Activated naive CD8-positive, alpha-beta T cell treated with anti-CD3 and anti-CD28 coated beads, Interleukin-2, amount 50 U/mL, for 24 hours (primary cell): ENCODE measurements at places on chromosomes 7 and 10.

DNA sequence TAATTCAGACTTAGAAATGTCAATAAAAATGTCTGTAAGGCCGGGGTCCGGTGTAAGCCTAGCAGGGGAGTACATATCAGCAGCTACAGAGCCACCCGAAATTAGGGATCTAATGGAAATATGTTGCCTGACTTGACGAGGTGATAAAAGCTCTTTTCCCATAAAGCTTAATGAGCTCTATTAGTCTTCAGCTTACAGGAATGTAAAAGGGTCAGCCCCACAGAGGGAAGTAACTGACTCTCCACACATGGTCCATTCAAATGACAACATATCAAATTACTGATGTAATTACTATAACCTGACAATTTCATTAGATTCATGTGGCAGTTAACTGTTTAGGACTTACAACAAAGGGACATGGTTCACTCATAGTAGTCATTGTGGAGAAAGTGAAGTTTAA, 62.3 kb downstream of the ATE1 start:
- DNase-seq, result no peak

GRCh38 chr10:115761166-115761565, 511.8 kb downstream of the GFRA1 start:
- DNase-seq, result no peak

- no peak for DNase-seq
These were observed 20.6 kb downstream of the ACSL5 start for GRCh38 chr10:112394475-112394875.

DNA sequence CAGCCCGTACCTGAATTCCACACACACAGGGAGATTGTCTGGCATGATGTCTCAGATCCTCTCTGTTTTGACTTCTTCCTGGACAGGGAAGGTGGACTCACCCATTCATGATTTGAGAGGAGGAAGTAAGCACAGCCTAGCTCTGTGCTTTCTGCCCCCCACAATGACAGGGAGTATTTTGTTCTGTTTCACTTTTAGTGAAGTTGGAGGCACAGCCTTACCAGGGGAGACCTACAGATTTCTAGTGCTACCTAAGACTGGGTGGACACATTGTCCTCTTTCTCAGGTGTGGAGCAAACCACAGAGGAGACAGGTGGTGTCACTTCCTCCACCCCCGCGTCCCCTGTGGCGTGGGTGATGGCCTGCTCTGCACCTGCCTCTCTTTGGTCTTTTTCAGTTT, 408.6 kb upstream of the PFKP start:
- DNase-seq, result no peak

- DNase-seq, result no peak
These were observed 179.6 kb downstream of the GALNT17 start for GRCh38 chr7:71311576-71311975.

- DNase-seq, result no peak
These were observed 314.9 kb upstream of the AOAH start for GRCh38 chr7:37039131-37039749.

DNA sequence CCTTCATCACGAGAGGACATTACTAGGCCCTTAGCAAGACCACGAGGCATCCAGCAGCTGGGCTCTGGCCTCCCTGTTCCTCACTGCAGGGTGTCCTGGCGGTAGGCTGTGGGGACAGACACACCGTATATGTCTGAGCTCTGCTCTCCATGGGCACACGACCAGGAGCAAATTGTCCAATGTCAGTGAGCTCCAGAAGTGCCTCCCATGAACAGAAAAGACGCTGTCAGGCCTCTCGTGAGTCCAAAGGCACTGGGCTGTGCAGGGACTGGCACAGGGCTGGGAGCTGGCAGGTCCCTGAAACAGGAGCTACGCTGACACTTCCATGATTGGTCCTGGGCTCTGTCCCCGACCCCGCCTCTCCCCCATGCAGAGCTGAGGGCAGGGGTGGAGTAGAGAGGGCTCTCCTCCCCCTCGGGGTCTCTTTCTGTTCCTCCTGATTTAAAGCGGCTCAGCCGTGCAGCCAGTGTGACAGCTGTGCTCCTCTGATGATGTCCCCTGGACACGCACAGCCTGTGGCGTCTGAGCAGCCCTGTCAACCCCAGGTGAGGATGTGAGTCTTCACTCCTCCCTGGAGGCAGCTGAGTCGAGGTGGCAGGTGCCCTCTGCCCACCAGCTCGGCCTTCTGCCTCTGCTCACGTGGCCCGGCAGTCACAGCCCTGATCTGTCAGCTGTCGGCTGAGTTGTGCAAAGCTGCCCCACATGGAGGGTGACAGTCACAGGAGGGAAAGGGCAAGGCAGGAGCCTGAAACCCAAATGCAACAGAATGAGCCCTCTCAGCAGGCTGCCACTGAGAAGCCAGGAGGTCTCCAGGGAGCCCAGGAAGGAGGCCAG, 13.0 kb downstream of the ANTXRL start:
- no peak for DNase-seq

DNA sequence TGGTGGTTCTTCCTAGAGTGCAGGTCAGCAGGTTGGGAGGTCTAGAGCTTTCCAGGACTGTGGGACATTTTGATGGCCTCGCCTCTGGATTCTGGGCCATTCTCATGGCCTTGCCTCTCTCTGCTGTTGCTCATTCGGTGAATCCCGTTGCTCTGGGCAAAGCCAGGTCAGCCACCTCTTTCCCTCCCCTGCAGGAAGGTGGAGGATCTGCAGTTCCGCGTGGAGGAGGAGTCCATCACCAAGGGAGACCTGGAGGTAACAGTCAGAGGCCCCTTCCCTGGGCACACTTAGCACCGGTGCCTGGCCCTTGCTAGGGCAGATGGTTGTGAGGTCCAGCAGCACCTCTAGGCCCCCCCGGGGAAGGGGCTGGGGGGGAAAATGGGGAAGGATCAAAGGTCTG, 74.9 kb downstream of the CLIP2 start:
- DNase-seq, result no peak

DNA sequence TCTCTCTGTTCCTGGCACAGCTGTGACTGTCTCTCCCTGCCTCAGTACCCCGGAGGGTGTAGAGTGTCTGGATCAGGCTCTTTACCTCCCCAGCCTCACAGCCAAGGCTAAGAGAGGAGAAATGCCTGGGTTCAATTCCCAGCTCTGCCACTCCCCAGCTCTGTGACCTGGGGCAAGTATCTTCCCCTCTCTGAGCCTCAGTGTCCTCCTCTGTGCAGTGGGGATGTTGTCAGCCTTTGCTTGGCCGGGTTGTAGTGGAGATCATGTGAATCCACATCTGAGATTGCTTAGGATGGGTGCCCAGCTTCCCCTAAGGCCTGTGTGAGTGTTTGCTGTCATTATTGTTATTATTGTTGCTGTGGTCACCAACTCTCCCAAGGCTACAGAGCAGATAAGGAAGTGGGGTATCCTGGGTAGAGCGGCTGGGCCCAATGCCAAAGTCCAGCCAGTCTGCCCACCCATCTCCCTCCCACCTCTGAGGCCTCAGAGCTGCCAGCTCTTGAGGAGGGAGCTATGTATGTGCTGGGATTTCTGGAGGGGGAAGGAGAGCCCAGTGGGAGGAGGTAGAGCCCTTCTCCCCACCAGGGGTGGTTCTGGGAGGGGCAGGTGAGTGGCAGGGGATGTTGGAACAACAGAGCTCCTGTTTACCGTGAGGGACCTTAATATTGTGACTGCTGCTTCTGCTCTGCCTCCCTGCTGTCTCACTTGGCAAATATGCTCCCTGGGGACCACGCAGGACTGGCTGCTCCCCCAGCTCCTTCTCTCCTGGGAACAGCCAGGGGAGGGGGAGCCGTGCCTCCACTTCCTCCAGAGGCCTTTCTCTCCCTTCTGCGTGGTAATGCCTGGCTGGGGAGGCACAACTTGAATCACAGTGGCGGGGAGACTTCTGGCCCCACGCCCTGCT, 170.5 kb downstream of the RPS24 start:
- no peak for DNase-seq

GRCh38 chr10:113036619-113037018, 86.6 kb downstream of the TCF7L2 start:
- DNase-seq, result no peak

DNA sequence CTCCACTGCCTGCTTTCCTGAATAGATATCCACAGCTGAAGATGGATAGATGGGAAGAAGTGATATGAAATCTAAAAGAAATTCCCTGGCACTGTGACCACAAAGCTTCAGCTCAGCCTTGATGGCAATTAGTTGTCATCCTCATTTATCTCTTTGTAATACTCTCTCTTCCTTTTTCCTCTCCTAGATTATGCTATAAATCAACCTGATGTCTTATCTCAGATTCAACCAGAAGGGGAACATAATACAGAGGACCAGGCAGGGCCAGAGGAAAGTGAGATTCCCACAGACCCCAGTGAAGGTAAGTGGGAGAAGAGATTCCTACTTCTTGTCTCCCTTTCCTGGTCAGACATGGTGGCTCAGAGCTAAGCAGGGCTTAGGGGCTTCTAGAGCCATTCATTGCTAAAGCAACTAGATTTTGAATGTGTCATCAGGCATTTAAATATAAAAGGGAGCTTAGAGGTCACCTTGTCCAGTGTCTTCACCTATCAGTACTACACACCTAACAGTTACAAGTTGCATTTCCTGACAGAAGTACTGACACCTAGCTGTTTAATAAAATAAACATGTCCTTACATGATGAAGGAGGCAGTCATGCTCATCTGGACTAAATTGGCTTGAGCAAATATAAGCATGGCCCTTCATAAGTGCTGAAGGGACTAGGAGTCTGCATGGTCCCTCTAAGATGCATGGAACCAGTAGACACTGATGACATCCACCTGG, 19.5 kb downstream of the ZNF398 start:
- DNase-seq, result no peak

- DNase-seq, result no peak
These were observed 19.5 kb downstream of the NRP1 start for GRCh38 chr10:33314811-33315561.

- DNase-seq, result no peak
These were observed 20.5 kb downstream of the TRPV5 start for GRCh38 chr7:142913051-142913450.

DNA sequence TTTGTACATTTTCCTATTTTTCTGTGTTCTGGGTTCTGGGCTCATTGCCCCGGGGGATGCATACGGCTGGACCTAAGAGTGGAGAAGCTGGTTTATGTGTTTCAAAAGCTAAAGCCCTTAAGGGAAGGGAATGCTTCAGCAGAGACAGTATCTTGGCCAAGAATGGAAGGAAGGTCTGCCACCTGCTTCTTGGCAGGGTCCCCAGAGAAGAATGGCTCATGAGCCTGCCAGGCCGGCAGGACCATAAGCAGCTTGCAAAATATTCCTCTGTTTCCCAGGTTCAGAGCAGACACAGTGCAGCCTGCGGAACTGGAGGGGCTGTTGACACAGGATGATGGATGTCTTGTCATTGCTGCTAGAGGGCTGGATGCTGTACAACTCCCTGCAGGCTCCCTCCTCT, 7.8 kb upstream of the ABHD11 start:
- no peak for DNase-seq

- no peak for DNase-seq
These were observed 297.2 kb downstream of the RPS24 start for GRCh38 chr10:78330884-78331283.

DNA sequence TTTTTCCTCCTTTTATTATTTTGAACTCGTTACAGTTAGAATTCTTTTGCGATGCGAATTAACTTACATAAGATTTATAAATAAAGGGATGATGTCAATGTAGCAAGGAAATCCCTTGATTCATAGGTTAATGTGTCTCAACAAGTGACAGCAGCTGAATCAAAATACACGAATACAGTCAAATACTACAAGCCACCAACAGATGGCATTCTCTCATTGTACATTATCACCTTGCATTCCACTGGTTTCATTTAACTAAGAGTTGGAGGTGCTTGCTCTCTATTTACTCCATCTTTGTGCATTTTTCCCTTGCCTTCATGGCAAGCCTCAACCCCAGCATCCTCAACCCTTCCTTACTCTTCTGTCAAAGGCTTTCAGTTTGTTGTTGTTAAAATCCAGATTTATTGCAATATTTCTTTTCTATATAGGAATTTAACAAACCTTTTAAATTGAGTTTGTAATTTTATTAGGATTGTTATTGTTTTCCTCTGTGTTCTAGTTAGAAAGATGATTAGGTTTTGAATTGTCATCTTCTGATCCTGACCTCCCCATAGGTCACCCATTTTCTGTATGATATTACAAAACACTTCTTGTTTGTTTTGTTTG, 78.3 kb downstream of the SLC25A40 start:
- no peak for DNase-seq

DNA sequence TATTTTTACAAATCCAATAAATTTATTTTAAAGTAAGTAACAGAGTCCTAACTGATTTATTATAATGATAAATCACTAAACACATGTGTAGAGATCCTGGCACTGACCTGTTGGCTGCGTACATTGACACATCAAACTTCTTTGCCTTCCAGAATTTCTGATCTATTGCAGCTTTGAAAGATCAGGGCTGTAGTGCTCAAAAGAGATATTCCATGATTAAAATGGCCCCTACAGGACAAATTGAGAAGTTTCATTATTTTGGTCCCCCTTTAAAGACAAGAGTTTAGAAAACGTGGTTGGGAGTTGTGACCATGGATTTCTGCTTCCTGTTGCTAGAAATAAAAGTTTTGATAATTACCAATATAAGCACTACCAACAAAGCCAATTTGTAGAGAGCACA, 87.7 kb upstream of the PDK4 start:
- DNase-seq, result no peak

- no peak for DNase-seq
These were observed 334.7 kb downstream of the INHBA start for GRCh38 chr7:41367967-41368882.

DNA sequence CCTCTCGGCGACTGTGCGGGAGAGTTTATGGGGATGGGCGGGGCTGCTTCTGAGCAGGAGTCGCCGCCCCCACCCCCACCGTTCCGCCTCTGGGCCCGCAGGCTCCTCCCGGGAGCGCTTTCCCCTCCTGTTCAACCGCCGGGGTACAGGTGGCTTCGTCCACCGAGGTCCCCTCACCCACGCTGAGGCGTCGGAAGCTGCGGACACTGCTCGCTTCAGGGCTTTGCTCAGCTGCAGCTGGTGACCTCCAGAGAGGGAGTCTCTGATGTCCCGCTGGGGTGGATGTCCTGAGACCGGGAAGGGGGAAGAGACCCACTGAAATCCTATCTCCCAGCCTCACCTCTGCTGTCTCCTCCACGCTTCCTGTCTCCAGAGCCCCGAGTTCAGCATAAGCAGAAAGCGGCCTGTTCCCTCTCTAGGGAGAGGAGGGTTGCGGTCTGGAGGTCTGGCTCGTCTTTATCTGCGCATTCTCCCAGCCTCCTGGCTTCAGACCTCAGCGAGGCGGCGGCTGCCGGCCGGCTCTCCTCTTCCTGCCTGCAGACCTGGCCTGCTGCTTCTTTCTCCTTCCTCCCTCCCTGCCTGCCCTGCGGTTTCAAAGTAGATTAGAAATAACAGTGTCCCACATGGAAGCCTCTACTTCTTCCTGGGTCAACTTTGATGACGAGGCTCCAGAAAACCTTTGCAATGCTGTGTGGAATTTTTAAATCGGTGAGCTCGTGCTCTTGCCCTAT, 1.8 kb downstream of the CYP2E1 start:
- peak; percentile 8 for DNase-seq

- DNase-seq, result no peak
These were observed 314.8 kb downstream of the HPSE2 start for GRCh38 chr10:98920807-98921206.

DNA sequence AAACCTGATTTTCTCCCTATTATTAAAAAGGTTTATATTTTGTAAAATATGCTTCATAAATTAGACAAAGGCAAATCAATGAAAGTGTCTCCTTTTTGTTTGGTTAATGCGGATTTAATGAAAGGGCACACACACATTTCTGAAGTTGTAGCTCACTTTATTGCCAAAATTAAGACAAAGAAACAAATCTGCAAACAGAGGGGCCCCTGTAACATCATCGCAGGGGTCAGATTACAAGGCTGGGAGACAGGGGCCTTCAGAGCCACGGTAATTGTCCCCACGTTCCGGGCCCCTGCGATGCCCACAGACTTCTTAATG, 22.4 kb downstream of the FGFBP3 start:
- DNase-seq, result no peak
